T-helper 2 cell treated with Interferon-gamma antibody and Interleukin-4, amounts not matched to agents 5 μg/mL and 100 μg/mL, for 36 hours (primary cell): ENCODE measurements at places on chromosomes 4 and X.

DNA sequence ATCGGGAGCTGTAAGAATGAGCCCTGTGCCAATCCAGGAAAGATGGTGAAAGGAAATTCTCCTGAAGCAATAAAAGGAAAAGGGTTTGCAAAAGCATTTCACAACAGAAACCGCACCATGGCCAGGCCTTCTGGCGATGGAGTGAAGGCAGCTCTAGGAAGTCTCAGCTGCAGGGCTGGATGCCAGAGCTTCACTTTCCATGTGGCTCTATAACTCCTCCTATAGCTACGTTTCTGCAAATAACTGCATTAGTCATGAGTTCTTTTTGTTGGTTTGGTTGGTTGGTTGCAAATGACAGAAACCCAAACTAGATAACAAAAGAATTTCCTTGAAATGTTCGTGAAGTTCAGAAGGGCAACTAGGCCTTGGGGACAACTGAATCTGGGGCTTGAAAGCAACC, 84.6 kb downstream of the RELL1 start:
- H3K36me3 ChIP-seq = peaks cover 2% of the 10 kb centered on the region
- peaks cover 22% of the 10 kb centered on the region for H3K4me1 ChIP-seq
- peak; percentile 6 for DNase-seq
- H3K4me3 ChIP-seq = no peak overlapping the region

DNA sequence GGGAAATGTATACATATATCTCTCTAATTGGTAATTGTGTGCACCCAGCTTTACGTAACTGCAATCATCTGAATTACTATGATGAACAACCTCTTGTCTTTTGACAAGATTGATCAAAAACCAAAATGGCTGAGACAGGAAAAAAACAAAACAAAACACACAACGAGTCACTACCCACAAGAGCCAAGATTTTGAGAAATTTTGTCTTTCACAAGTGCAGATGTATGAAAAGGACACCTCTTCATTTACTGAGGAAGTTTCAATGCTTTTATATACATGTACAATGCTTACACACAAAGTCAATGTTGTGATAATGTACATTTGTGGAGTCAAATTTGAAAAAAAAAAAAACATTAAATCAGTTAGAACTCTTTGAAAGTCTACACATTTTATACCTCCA, 224.6 kb downstream of the SCFD2 start:
- H3K27me3 ChIP-seq = no peaks in the 10 kb centered on the region
- no peak overlapping the region for H3K27ac ChIP-seq
- peaks cover 17% of the 10 kb centered on the region for H3K36me3 ChIP-seq
- DNase-seq = no peak
- H3K4me1 ChIP-seq = peaks cover 9% of the 10 kb centered on the region

DNA sequence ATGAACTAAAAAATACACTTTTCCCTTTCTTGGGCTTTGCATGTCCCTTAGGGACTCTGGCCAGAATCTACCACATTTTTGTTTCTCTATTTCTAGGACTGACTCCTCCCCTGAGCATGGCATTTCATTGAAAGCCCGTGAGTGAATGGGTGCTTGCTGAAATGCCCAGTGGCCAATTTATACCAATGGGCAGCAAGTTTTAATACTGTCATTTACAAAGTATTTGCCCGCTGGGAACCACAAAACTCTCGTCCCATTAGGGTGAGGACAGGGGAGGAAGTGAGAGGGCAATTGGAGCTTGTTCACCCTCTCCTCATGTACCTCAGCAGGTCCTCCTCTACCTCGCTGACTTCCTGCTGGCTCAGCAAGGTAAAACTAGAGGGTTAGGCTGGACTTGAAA, 1.1 kb downstream of the SRPX2 start:
- no peaks in the 10 kb centered on the region for H3K36me3 ChIP-seq
- H3K4me1 ChIP-seq = no peaks in the 10 kb centered on the region
- no peak overlapping the region for H3K4me3 ChIP-seq

DNA sequence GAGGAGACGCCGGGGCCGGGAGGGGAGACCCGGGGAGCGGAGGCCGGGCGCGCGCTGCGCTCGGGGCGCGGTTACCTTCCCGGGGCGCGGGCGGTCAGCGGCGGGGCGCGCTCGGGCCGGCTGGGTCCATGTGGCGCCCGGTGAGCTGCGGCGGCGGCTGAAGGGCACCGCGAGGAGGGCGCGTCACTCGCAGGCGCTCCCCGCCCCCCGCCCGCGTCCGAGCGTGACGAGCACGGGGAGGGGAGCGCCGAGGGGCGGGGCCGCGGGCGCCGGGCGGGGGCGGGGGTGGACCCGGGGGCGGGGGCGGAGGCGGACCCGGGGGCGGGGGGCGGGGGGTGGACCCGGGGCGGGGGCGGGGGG, at the start of gene CPLX1:
TSS of gene CPLX1 (minus strand) at position 159 of the 360 bp plus-strand sequence. CDS start 1,607 bp downstream, outside the sequence.
- H3K36me3 ChIP-seq = peaks cover 2% of the 10 kb centered on the region
- H3K27me3 ChIP-seq = peaks cover 34% of the 10 kb centered on the region
- H3K27ac ChIP-seq = no peak within 1 kb of the TSS
- no peak within 1 kb of the TSS for H3K4me3 ChIP-seq
- no peak for DNase-seq

GRCh38 chrX:72094894-72095293, 36.8 kb downstream of the RTL5 start:
- H3K36me3 ChIP-seq = no peaks in the 10 kb centered on the region
- DNase-seq = peak; percentile 4
- H3K27me3 ChIP-seq = peaks cover 40% of the 10 kb centered on the region
- H3K4me3 ChIP-seq = no peak overlapping the region

- no peak overlapping the region for H3K27ac ChIP-seq
- no peaks in the 10 kb centered on the region for H3K27me3 ChIP-seq
- H3K4me1 ChIP-seq = no peaks in the 10 kb centered on the region
- no peak for DNase-seq
Observed at GRCh38 chr4:33054656-33055196, 2334.6 kb downstream of the PCDH7 start.

GRCh38 chrX:47283015-47283771, 50.4 kb downstream of the USP11 start:
- no peak for DNase-seq
- H3K4me1 ChIP-seq = peaks cover 2% of the 10 kb centered on the region
- H3K36me3 ChIP-seq = no peaks in the 10 kb centered on the region
- H3K27me3 ChIP-seq = no peaks in the 10 kb centered on the region
- no peak overlapping the region for H3K4me3 ChIP-seq
- H3K27ac ChIP-seq = no peak overlapping the region

GRCh38 chrX:40169193-40170101, 71.7 kb upstream of the BCOR start:
- peak overlapping the region; percentile 83 for H3K4me3 ChIP-seq
- DNase-seq = peak; percentile 75
- H3K27me3 ChIP-seq = no peaks in the 10 kb centered on the region
- H3K36me3 ChIP-seq = no peaks in the 10 kb centered on the region

- H3K36me3 ChIP-seq = no peaks in the 10 kb centered on the region
- peaks cover 8% of the 10 kb centered on the region for H3K27me3 ChIP-seq
- H3K4me1 ChIP-seq = no peaks in the 10 kb centered on the region
- DNase-seq = no peak
- H3K27ac ChIP-seq = no peak overlapping the region
Observed at GRCh38 chr4:7151668-7152227, 40.6 kb upstream of the SORCS2 start.

- H3K27me3 ChIP-seq = no peaks in the 10 kb centered on the region
- no peak overlapping the region for H3K4me3 ChIP-seq
- H3K4me1 ChIP-seq = peaks cover 14% of the 10 kb centered on the region
- peaks cover 19% of the 10 kb centered on the region for H3K36me3 ChIP-seq
- no peak for DNase-seq
Observed at GRCh38 chrX:19968276-19968675, 22.6 kb downstream of the BCLAF3 start.

DNA sequence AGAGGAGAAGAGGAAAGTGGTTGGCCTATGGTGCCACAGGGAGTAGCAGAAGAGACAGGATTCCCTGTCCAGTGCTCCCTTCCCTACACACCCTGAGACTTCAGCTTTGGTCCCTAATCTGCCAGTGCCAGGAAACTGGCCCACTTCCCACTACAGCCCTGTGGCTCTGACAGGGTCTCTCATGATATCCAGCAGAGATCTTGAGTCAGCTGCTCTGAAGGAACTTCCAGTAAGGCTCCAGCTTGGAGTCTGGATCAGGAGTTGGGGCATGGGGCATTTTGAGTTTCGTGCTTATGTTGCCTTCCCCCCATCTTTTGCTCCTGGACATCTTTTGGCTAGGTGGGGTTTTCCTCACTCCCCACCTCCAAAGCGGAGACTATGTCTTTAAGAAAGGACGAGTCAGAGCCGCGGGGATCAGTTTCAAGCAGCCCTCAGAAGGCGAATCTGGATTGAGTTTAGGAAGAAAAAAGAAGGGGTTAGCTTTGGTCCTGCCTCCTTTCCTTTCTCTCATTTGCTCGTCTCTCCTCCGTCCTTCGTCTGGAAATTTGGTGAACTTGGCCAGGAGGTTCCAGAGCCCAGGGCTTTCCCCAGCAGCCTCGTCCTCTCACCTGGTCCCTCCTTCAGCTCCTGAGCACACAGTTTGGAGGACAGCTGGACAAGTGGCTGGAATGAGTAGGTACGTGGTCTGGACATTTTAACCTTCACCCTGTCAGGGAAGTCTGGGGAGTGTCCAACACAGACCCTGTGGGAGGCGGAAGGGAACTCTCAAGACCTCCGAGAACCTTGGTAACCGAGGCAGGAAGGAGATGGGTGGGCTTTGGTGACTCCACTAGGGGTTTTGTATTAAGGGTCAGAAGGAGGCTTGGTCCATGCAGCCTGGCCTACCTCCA, 104.4 kb downstream of the RTL5 start:
- H3K27ac ChIP-seq = no peak overlapping the region
- DNase-seq = no peak
- H3K4me1 ChIP-seq = no peaks in the 10 kb centered on the region
- peaks cover 10% of the 10 kb centered on the region for H3K27me3 ChIP-seq
- no peaks in the 10 kb centered on the region for H3K36me3 ChIP-seq

DNA sequence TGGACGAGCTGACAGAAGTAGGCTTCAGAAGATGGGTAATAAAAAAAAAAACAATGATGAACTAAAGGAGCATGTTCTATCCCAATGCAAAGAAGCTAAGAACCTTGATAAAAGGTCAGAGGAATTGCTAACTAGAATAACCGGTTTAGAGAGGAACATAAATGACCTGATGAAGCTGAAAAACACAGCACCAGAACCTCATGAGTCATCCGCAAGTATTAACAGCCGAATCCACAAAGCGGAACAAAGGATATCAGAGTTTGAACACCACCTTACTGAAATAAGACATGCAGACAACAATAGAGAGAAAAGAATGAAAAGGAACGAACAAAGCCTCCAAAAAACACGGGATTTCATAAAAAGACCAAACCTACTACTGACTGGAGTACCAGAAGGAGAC, 10.5 kb downstream of the NELFA start:
- peaks cover 20% of the 10 kb centered on the region for H3K4me1 ChIP-seq
- H3K36me3 ChIP-seq = peaks cover 76% of the 10 kb centered on the region
- no peak overlapping the region for H3K4me3 ChIP-seq
- no peak for DNase-seq

DNA sequence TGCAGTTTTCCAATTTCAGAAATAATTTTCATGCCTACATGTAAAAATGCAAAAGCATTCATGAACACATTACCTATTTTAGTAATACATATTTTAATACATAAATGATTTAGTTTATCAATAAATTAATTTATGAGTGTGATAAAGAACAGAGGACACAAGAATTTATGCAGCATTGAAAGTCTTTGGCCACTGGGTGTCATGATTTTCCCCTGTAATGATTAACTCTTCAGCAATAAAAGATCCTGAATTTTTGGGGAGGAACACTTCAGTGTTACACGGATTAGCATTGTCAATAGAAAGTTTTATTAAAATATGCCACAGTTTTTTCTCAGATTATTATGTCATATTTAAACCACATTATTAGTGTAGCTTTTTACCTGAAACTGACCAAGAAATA, 8.6 kb upstream of the VCX2 start:
- no peak overlapping the region for H3K4me3 ChIP-seq
- no peak for DNase-seq
- H3K36me3 ChIP-seq = no peaks in the 10 kb centered on the region
- no peak overlapping the region for H3K27ac ChIP-seq
- no peaks in the 10 kb centered on the region for H3K4me1 ChIP-seq

GRCh38 chr4:183098019-183098722, 886 bp upstream of the WWC2 start:
- no peaks in the 10 kb centered on the region for H3K36me3 ChIP-seq
- H3K27me3 ChIP-seq = peaks cover 64% of the 10 kb centered on the region
- H3K27ac ChIP-seq = no peak overlapping the region
- DNase-seq = no peak
- H3K4me1 ChIP-seq = no peaks in the 10 kb centered on the region
- peak overlapping the region; percentile 50 for H3K4me3 ChIP-seq

- H3K27ac ChIP-seq = no peak overlapping the region
- H3K36me3 ChIP-seq = peaks cover 7% of the 10 kb centered on the region
- no peaks in the 10 kb centered on the region for H3K27me3 ChIP-seq
- H3K4me1 ChIP-seq = peaks cover 40% of the 10 kb centered on the region
- DNase-seq = no peak
Observed at GRCh38 chrX:40086569-40087335, 11.0 kb downstream of the BCOR start.

- H3K4me1 ChIP-seq = no peaks in the 10 kb centered on the region
- DNase-seq = no peak
- H3K27ac ChIP-seq = no peak overlapping the region
- no peaks in the 10 kb centered on the region for H3K27me3 ChIP-seq
Observed at GRCh38 chrX:115266300-115266699, 23.2 kb upstream of the LUZP4 start.

DNA sequence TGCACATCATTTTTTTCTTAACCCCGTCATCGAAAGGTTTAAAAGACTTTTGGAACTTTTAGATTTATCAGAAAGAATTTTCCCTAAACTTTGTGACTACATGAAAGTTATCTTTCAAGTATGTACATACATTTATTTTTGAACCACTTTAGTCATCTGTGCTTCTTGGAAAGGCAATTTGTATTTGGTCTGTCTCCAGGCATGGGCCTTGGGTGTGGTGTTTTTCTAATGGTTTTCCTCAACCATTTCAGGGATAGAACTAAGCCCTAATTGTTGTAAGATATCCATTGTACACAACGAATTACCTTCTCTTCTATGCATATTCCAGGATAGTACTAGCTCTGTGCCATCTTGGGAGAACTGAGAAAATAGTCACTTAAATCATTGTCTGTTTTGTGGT, 191.5 kb upstream of the RPL34 start:
- H3K27me3 ChIP-seq = peaks cover 2% of the 10 kb centered on the region
- H3K4me1 ChIP-seq = peaks cover 36% of the 10 kb centered on the region
- no peak overlapping the region for H3K4me3 ChIP-seq
- H3K27ac ChIP-seq = no peak overlapping the region
- no peak for DNase-seq

DNA sequence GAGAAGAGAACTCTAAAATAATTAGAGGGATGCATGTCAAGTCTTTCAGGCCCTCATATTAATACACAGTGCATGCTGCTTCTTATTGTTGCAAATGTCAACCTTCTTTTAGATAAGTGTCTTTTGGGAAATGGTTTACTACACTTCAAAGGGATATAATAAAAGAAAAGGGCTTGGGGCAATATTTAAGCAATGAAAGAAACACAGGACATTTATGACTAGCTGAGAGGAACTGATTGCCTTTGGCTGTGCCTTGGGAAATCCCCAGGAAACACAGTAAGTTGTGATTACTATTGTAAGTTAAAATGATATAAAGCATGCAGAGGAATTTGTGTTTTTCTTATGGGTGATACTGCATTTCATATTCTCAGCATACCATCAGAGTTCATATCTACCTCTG, 1036.2 kb upstream of the GRID2 start:
- H3K27me3 ChIP-seq = no peaks in the 10 kb centered on the region
- H3K4me1 ChIP-seq = no peaks in the 10 kb centered on the region
- no peak overlapping the region for H3K27ac ChIP-seq
- no peak for DNase-seq
- no peaks in the 10 kb centered on the region for H3K36me3 ChIP-seq
- H3K4me3 ChIP-seq = no peak overlapping the region
